Type B pancreatic cell (in vitro differentiated cells): ENCODE measurements at places on chromosomes 16 and 17.

DNA sequence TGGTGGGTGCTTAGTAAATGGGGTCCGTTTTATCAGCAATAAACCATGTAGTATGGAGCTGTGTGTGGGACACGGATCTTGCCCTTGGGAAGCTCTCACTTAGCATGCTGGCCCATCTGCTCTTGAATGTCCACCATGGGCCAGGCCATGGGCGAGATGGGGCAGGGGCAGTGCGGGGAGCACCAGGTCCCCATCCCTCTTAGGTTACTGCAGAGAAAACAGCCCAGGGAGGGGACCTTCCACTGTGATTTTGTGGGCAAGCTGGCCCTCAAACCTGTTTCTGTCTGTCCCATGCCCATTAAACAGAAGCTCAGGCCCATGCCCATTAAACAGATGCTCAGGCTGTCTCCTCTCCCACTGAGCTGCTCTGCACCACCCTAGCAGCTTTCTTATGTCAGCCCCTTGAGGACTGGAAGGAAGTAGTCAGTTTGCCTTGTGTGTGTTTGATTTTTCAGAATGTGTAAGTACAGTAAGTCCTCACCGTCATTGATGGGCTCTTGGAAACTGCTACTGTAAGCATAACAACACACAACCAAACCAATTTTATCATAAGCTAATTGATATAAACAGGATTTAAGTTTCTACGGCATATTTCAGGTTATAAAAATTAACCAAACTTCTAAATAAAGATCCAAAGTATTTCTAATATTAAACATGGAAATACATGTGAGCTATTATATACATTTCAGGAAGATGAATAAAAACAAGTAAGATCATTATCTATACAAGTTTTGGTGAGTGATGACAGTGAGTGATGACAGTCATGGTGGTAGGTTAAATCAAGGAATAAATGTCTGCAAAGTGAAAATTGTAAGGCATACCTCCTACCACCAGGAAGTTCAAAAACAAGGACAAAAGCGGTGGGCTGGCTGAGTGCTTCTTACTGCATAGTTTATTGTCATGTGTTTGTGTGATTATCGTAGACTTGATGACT is 11.5 kb downstream of the MPRIP start:
- H3K36me3 ChIP-seq: peaks cover 9% of the 10 kb centered on the region
- peak overlapping the region; percentile 68 for H3K27ac ChIP-seq
- no peak overlapping the region for H3K4me3 ChIP-seq
- peak; percentile 43 for DNase-seq

DNA sequence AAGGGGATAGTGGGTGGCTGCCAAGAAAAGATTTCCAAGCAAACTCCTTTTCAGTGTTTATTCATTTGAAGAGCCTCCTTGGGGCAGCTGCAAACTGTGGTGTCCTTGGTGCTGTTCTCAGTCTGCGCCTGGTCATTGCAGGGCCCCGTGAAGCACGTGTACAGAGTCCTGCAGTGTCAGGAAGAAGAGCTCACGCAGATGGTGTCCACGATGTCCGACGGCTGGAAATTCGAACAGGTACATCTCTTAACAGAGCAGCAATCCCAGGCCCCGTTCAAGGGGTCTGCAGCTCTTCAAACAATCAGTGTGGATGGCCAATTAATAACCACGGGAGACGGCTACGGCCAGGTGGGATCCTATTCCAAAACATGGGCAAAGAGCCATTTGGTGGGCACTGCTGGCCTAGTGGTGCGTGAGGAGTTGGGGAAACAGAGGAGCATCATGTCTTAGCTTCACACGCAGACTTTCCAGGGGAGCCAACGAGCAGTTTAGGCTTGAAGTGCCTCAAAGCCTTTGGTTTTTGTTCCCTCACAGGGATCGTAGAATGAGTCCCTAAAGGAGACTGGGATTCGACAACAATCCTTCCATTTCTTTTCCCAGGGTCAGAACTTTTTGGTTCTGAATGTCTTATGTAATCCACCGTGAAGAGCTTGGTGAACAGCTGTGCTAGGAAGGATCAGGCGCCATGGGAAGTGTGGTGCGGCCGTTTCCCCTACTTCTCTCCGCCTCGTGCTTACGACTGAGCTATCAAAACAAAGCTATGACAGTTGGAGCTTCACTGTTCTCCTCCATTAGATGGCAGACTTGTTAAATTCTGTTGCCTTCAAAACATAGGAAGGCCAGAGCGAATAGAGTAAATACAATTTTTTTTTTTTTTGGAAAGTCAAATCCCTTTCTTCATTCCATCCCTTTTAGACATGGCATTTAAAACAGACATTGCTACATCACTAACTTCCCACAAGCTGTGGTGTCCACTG is 12.6 kb downstream of the KCTD2 start:
- H3K4me3 ChIP-seq: no peak overlapping the region
- peaks cover 12% of the 10 kb centered on the region for H3K36me3 ChIP-seq
- no peaks in the 10 kb centered on the region for H3K4me1 ChIP-seq
- H3K27me3 ChIP-seq: no peaks in the 10 kb centered on the region
- H3K27ac ChIP-seq: no peak overlapping the region

GRCh38 chr17:72538443-72538842 is 417.6 kb downstream of the SOX9 start:
- H3K36me3 ChIP-seq: peaks cover 35% of the 10 kb centered on the region
- no peaks in the 10 kb centered on the region for H3K27me3 ChIP-seq
- peak overlapping the region; percentile 53 for H3K27ac ChIP-seq
- no peak overlapping the region for H3K4me3 ChIP-seq

DNA sequence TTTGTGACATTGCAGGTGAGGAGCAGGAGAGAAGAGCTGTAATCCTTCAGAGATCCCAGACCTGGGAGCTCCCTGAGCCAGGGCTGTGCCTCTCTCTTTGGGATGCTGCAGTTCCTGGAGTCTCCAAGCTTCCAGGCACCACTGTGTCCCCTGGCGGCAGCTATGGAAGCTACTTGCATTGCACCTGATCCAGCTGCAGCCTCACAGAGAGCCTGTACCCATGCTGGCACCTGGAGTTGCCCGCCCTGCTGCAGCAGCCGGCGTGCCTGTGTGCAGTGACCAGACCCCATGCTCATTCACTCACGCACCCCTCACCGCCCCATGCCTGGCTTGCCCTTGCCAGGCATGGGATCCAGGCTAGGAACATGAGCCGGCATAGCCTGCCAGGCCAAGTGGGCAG is 51.8 kb upstream of the MED9 start:
- peaks cover 12% of the 10 kb centered on the region for H3K27me3 ChIP-seq
- DNase-seq: no peak
- H3K4me1 ChIP-seq: no peaks in the 10 kb centered on the region
- H3K27ac ChIP-seq: no peak overlapping the region
- H3K36me3 ChIP-seq: no peaks in the 10 kb centered on the region

- H3K4me1 ChIP-seq: no peaks in the 10 kb centered on the region
- no peaks in the 10 kb centered on the region for H3K27me3 ChIP-seq
- no peaks in the 10 kb centered on the region for H3K36me3 ChIP-seq
- no peak for DNase-seq
- H3K27ac ChIP-seq: no peak overlapping the region
Measured at GRCh38 chr16:35628976-35629375, 2169.6 kb downstream of the TP53TG3F start.

DNA sequence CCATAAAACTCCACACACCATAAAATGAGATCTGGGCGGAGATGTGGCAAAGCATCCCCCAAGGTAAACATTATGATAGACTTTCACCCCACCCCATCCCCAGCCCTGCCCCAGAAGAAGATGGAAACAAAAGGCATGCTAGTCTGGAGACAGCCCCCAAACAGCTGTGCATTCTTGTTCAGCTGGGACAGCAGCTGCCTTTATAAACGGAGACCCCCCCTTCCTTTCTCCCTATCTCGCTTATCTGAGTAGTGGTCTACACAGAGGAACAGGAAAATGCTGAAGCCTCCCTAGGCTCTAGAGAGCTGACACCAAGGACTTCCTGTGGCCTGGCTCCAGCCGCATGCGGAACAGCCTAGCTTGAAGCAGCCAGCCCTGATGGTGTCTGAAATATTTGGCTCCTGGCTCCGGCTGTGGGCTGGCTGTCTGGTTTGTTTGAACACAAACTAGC is 190.3 kb upstream of the ANKFN1 start:
- no peaks in the 10 kb centered on the region for H3K36me3 ChIP-seq
- DNase-seq: no peak
- H3K4me3 ChIP-seq: no peak overlapping the region
- peaks cover 7% of the 10 kb centered on the region for H3K27me3 ChIP-seq
- H3K4me1 ChIP-seq: no peaks in the 10 kb centered on the region

DNA sequence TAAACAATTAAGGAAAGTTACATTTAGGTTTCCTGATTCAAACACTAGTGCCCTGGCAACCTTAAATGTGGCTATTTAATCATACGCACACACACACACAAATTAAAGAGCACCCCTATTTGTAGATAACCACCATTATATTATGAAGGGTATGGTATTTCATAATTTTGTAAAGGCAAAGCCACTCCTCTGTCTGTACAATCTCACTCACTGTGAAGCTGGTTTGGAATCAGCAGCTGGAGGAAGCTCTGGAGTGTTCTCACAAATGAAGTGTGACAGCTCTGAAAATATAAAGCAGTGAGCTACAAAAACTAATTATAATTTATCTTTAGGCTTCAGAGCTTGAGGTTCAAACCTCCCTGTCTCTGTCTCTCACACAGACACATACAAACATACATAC is 57.9 kb upstream of the KCNJ16 start:
- H3K27ac ChIP-seq: no peak overlapping the region
- no peaks in the 10 kb centered on the region for H3K4me1 ChIP-seq
- DNase-seq: no peak
- no peak overlapping the region for H3K4me3 ChIP-seq
- H3K36me3 ChIP-seq: no peaks in the 10 kb centered on the region
- no peaks in the 10 kb centered on the region for H3K27me3 ChIP-seq

GRCh38 chr17:70076189-70076588 is 1.2 kb downstream of the KCNJ16 start:
- no peak for DNase-seq
- H3K4me3 ChIP-seq: peak overlapping the region; percentile 65
- H3K4me1 ChIP-seq: peaks cover 32% of the 10 kb centered on the region
- no peaks in the 10 kb centered on the region for H3K27me3 ChIP-seq
- no peaks in the 10 kb centered on the region for H3K36me3 ChIP-seq

DNA sequence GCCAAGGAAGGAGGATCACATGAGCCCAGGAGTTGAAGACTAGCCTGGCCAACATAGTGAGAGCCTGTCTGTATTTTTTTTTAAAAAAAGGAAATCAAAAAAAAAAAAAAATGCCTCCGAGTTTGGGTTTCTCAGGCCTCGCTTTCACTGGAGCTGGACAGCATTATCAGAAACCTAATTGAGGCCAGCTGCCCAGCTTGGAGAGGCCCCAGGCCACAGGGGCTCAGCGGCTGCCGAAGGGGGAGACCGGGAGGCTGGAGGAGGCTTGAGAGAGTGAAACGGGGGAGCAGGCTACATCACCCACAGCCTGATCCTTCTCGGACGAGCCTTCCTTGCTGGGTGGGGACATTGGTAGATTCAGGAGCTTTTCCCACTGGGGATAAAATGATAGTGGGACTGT is 5.1 kb downstream of the TTYH2 start:
- H3K36me3 ChIP-seq: no peaks in the 10 kb centered on the region
- peaks cover 15% of the 10 kb centered on the region for H3K4me1 ChIP-seq
- no peak overlapping the region for H3K27ac ChIP-seq
- DNase-seq: no peak
- no peak overlapping the region for H3K4me3 ChIP-seq

- H3K4me3 ChIP-seq: no peak overlapping the region
- peaks cover 9% of the 10 kb centered on the region for H3K36me3 ChIP-seq
- peak overlapping the region; percentile 21 for H3K27ac ChIP-seq
- H3K4me1 ChIP-seq: peaks cover 24% of the 10 kb centered on the region
- DNase-seq: peak; percentile 94
Measured at GRCh38 chr16:3027983-3028715, 4.3 kb downstream of the THOC6 start.
